ENCODE measurements at places on chromosomes 16 and 17.

DNA sequence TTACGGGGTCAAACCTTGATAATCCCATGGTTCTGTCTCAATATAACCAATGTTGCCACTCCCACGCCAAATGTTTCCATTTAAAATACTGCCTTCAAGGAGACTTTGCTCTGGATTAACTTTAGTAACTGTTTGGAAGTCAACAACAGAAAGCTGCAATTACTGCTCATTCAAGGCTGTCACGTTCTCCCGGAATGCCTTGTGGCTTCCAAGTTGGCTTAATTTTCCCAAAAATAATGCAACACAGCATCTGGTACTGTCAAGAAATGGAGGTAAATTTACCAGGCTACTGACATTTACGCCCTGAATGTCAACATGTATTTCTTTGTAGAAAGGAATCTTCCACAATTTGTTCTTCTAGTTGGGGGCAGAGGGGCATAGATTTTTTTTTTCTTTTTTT, 38.2 kb downstream of the GPRC5B start:
- DNase-seq: no peak

DNA sequence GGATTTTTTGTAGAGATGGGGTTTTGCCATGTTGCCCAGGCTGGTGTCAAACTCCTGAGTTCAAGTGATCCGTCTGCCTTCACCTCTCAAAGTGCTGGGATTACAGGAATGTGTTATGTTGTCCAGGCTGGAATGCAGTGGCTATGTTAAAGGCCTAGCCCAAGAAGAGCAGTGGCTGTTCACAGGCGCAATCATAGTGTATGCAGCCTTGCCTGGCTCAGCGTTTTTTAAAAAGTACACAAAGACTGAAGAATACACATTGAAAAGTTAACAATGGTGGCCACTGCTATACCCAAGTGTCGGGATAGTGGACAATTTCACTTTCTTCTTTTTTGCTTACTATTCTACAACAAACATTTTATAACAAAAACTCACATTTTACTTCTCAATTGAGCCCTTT, 7.0 kb downstream of the DERL2 start:
- no peak for DNase-seq

DNA sequence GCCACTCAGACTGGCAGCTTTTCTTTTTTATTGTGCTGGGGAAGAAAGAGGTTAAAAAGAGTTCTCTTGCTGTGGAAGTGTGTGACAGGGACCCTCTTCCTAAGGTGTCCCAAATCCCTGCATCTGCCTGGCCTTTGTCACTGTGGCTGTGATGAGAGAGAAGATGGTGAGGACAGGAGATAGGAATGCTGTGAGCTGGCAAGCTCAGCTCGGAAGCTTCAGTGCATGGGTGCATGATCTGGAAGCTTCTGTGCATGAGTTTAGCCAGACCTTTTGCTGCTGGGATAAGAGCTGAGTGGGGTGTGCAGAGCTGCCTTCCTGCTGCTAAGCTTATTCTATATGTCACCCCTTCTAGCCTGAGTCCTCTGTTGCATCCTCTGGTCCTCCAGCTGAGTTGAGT, 103.3 kb upstream of the CACNG3 start:
- no peak for DNase-seq

DNA sequence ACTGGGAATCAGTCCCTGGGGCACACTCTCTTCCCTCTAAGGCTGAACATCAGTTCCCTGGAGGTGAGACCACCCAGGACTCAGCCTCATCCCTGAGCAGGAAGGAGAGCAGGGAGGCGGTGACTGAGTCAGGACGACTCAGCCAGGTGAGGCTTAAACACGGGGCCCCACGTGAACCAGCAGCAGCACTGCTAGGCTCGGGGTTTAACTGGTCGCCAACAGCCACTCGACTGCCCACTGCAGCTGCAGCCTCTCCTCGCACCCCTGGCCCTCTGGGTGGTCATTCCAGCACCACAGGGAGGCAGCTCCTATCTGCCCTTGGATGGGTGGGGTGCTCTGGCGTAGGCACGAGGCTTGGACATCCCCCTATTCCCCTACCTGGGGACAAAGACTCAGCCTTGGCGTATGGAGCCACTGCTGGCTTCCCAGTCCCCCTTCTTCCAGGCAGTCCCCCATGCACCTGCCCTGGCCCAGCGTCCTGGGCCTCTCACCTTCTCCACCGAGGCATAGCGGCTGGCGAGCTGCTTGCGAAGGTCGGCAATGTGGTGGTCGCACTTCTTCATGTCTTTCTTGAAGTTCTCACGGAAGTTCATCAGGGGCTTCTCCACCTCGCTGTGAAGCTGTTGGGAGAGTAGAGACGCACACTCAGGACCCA, 21.2 kb upstream of the RCVRN start:
- DNase-seq: peak; percentile 45

DNA sequence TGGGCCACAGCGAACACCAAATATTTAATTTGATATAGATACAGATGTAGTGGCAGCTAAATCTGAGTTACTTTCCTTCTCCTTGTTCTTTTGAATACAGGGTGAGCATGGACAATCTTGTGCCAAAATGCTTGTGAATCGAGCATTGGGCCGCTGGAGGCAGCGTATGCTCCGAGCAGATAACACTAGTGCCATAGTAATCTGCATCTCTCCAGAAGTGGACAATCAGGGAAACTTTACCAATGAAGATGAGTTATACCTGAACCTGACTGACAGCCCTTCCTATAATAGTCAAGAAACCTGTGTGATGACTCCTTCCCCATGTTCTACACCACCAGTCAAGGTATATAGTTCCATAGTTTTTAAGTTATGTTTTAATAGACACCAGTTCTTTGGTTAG, 21.2 kb upstream of the BCAS3 start:
- DNase-seq: no peak

DNA sequence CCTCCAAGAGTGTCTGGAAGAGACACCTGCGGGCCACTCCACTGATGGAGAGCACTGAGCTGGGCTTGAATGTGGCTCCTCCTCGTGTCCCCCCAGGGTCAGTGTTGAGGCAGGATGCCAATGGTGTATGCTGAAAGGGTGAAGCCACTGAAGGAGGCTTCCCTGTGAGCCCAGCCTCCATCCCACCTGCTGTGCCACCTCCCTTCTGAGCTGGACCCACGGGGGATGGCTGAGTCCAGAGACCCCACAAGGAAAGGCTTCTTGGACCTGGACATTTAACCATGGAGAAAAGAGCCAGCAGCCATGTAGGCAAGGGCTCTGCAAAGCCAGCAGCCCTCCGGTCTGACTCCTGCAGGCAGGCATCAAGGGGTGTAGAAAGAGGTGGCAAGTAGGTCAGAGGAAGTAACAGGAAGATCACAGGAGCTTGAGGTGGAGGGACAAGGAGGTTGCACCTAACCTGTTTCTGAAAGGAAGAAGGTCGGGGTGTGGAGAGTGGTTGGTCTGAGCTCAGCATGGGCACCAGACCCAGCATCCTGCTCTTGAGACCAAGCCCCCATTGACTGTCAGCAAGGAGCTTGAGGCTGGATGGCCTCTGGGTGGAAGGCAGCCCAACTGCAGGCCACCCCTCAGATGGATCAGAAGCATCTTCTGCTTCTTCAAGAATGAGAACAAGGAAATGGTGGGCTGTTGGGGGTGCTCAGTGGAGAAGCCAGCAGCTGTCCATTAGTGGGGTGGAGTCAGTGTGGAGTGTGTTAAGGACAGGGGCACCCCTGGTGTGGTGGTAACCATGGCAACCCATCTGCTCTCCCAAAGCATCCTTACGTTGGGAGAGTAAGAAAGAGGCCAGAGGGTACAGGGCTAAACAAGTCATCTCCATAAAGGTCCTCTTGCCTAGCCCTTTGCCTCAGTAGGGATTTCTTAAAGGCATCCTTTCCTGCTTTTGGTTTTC, 80.7 kb downstream of the PLD6 start:
- DNase-seq: no peak

GRCh38 chr16:74582970-74583369, 23.9 kb downstream of the GLG1 start:
- DNase-seq: no peak

DNA sequence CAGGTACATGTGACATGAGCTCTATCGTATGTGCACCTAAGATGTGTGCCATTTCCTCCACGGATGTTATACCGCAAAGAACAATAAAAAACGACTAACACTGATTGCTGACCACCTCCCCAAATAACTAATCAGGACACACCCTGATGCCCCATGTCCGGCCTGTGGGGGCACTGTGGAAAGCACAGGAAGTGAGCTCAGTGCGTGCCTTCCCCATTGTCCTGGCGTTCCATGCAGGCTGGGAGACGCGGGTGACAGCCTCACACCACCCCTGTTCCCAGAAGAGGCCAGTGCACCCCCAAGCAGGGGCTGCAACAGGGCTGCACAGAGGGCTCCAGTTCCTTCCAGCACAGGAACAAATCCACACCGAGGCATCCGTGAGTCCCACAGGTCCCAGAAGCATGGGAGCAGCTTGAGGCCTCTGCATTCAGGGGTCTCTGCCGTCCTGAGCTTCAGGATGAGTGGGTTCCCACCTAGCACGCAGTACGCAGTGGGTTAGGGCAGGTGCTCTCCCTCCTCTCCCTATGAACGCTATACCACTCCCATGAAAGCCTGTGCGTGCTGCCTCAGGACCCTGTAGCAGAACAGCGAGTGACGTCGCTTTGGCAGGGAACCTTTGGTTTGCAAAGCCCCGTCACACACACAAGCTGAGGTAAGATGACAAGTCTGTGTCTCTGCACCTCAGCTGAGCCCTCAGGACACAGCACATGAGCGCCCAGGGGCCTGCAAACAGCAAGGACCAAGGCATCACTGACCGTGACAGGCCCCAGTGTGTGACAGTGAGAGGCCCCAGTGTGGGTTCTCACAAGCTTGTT, 117.7 kb downstream of the ZNF778 start:
- DNase-seq: no peak

- no peak for DNase-seq
Observed at GRCh38 chr17:64492481-64493109, 4.3 kb downstream of the POLG2 start.

DNA sequence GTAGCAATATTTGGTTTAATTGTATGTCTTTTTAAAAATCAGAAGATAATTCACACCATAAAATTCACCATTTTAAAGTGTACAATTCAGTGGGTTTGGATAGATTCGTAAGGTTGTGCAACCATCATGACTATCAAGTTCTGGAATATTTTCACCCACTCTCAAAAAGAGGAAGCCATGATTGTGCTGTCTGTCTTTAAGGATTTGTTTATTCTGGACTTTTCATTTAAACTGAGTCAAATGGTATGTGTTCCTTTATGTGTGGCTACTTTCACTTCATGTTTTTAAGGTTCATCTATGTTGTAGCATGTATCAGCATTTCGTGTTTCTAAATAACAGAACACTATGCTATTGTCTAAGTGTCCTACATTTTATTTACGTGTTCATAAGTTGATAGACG, 68.1 kb upstream of the CPHXL start:
- no peak for DNase-seq

DNA sequence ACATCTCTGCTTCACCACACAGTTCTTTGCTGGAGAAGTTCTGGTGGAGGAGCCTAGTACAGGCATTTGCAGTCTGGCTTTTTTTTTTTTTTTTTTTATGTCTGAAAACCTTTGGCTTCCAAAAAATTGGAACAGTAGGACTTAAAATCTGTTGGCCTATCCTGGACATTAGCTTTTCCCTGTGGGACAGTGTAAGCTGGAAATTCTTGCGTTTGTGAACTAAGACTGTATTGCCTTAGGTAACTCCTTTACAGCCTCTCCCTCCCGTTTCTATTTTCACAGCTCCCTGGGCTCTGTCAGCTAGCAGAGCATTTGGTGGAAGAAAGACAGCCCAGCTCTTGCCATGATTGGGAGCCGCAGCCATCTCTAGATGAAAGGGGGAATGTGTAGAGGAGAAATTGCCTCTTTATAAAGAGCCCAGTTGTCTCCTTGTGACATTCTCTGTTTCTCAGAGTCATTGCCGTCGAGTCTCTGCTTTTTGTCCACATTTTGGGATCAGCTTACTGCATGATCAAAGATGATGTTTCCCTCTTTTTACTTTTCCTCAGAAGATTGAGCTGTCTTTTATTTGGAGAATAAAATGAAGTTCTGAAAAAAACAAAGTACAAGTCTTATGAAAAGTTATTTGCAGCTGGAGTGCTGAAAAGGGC, 227.5 kb downstream of the SPECC1 start:
- DNase-seq: no peak

DNA sequence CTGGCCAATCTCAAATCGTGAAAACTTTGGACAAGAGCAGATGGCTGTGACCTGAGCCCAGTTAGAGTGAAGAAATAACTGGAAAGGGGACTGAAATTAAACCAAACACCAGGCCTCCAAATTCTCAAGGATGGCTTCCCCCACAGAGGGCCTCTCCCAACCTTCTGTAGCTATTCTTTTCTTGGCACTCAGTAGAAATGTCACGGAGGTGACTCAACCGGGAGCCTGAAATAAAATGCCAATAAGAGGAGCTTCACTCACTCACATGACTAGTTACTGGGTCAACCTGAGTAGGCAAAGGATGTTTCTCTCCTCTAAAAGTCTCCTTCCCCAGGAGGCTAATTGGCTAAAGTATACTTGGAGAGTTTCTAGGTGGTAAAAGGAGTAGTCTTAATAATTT, 230.7 kb downstream of the MAF start:
- no peak for DNase-seq

DNA sequence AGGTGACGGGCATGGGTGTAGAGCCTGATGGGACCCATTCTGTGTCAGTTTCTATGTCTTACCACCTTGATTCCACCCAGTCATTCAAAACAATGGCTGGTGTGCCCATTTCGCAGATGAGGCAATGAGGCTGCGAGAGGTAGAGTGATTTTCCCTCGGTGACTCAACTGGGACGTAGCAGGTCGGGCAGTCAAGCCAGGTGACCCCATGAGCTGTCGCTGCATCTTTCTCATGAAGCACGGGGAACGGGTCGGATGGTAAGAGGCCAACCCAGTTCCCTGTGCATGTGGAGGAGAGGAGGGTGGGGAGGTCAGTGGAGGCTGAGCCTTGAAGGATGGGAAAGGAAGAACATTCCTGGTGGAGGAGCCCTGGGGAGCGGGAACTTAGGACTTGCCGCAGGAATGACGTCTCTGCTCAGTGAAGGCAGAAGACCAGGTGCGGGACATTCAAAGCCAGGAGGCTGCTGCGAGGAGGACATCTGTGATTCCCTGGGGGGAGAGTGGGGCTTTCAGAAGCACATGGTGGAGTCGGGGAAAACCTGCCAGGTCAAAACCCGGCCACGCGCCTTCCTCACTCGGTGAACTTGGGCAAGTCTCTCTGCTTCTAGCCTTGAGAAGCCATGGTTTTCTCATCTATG, 1.1 kb downstream of the IL21R start:
- DNase-seq: no peak

- peak; percentile 86 for DNase-seq
Observed at GRCh38 chr17:1590029-1590746, 27.6 kb upstream of the PITPNA start.
